ENCODE measurements at places on chromosomes 3 and 15.

- no peak for DNase-seq
These were observed 105.5 kb upstream of the MRPL3 start for GRCh38 chr3:131608296-131608695.

DNA sequence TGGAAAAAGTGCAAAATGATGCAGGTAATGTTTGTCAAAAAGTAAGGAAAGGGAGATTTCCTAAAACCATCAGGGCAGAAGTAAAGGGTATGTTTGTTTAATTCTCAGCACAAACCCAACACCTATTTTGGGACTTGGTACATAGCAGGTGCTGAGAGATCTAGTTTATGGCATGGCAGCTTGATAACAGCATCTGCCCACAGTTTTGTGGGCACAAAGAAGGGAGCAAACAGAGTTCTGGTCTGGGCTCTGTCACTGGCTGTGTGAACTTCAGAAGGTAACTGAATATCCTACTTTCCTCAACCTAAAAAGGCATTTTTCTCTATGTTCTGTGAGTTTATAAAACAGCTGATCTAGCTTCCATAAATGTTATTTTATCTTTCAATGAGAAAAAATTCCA lies 141.6 kb downstream of the PLCH1 start:
- DNase-seq, result no peak

DNA sequence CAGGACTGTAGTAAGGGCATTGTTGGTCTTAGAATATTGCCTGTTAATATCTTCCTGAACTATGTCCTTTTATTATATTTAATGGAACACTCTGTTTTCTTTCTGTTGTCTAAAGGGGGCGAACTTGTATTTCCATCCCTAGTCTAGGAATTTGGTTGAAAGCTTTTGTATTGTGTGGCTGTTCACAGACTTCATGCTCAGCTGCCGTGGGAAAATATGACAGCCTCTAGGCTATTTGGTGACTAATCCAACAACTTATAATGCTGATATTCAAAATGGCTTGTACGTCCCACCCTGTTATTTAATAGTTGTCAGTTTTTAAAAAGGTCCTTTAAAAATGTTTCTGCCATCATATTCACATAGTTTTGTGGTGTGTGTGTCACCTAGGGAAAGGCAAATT lies 202.6 kb downstream of the KLHL25 start:
- DNase-seq, result peak; percentile 93

DNA sequence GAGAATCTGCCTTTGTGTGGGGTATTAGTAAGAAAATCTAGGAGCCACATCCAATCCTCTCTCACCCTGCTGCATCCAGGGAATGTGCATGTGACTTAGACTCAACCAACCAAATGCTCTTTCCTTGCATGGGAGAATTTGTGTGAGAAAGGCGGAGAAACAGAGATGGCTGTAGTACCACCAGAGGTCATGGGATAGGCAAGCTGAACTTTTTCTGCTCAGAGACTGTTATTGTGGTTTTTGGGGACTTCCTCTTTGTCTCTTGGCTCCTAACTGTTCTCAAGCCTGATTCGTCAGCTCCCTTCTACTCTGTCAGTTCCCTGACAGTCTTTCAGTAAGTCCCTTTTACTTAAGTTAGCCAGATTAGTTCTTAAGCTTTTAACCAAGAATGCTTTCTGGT lies 2.6 kb upstream of the ZSCAN2 start:
- peak; percentile 32 for DNase-seq

- DNase-seq, result no peak
These were observed 98.8 kb upstream of the PLXND1 start for GRCh38 chr3:129705274-129705673.

DNA sequence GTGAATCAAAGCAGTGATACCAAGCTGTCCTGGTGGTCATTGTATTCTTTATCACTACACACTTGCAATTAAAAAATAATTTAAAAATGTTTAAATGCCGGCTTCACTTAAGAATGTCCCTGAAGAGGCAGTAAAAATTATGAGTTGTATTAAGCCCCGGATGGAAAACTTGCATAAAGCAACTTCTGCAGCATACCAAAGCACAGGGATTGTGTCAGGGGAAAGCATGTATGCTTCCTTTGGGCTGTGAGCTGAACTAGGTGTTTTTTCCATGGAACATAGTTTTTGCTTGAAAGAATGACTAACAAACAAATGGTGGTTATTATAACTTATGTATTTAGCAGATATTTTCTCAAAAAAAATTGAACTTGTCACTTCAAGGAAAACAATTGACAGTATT lies 143.1 kb downstream of the ARNT2 start:
- no peak for DNase-seq

DNA sequence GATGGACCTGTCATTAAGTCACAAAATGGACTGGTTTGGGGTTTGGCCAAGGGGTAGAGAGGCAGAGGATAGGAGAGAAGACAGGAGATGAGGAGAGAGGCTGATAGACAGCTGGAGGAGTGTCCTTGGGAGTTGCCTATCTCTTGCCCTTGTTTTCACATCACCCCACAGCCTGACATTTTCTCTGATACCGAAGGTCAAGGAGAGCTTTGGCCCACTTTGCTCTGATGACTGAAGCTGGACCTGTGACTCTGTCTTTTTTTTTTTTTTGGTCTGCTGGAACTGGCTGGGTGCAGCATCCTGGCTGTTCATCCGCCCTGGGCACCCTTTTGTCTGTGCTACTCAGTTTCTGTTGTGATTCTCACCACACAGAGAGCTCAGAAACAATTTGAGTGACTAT lies 5.1 kb downstream of the GPD1L start:
- no peak for DNase-seq

- no peak for DNase-seq
These were observed 793 bp downstream of the APOD start for GRCh38 chr3:195582947-195583346.

DNA sequence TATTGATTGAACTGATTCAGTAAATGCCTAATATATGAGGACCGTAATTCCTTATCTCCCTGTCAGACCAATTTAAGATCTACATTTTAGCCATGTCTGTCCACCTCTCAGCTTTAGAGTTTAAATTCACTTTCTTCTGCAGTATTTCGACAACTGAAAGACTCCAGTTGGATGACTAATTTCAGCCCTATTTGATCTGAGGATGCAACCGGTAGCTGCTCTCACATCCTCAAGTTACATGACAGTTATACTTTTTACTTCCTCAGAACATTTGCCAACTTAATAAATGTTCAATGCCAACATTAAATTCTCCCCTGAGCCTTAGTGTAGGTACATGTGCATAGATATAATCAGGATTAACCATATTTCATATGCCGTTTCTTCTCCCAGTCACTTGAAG lies 2.5 kb upstream of the HHLA2 start:
- no peak for DNase-seq

- DNase-seq, result no peak
These were observed 175.5 kb upstream of the CADM2 start for GRCh38 chr3:84783281-84783680.

GRCh38 chr3:160129459-160130061 lies 95.7 kb upstream of the C3orf80 start:
- DNase-seq, result peak; percentile 94

DNA sequence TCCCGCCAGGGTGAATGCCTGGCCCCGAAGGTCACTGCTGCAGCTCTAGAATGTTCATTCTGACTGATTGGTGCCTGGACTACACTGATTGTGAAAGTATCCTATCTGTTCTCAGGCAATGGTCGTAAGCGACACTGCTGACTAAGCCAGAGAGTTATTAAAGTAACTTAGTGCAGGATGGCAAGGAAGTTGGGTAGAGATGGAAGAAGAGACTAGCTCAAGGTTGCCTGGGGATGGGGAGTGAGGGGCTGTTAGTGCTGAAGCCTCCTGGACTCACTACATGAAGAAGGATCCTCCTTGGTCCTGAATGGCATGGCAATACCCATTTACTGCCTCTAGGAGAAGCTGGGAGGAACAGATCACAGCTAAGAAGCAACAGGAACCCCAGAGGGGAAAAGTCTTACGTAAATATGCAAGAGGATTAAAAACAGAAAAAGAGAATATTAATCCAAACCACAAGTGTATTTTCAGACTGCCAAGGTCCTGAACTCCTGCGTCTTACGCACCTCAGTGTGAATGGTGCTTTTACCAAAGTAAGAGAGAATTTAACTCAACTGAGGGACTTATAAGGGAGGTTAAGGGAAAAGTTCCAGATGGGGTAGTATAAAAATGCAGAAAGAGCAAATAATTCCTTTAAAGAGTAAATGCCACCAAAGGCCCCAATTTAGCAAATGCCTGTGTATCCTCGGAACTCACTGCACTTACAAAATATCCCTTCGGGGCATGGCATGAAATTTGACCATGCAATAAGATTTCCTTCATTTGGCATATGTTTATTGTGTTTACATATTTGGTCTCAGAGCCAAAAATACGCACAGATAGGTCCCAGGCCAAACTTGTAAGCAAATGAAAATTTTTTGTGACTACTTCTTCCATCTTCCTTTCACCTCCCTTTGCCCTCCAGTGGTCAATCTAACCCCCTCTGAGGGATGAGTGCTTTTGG lies 64.0 kb upstream of the DGKG start:
- DNase-seq, result peak; percentile 66

DNA sequence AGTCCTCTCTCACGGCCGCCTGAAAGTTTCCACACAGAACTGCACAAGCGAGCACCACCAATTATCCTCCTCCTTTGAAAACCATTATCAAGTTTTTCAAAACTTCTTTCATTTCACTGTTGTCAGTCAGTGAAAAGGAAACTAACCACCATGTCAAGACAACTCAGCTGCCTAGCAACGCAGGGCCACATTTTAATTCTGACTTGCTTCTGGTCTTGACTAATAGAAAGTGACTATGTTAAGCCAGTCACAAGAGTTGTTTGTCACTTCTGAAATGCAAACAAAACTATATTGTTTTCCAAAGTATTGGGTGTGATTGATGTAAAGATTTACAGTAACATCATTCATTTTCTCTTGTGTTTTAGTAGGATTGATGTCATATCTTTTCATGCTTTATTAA lies 612.8 kb upstream of the AGTR1 start:
- no peak for DNase-seq

GRCh38 chr3:52070724-52071621 lies 14.6 kb upstream of the DUSP7 start:
- DNase-seq, result peak; percentile 53

DNA sequence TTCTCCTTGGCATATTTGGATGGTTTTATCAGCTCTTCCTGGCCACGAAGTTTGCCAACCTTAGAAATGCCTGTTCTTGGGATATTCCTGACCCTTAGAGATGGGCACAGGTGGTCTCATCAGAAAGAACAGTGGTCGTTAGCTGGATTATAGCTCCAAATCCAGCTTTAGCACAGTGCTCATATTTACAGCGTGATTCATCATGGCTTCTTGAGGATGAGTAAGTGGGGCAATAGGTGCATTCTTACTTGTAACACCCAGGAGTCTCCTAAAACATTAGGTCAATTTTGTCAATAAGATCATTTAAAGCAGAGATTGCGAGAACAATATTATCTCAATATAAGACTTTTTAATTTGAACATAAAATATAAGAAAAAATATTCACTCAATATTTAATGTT lies 191.9 kb downstream of the GABRB3 start:
- DNase-seq, result no peak

DNA sequence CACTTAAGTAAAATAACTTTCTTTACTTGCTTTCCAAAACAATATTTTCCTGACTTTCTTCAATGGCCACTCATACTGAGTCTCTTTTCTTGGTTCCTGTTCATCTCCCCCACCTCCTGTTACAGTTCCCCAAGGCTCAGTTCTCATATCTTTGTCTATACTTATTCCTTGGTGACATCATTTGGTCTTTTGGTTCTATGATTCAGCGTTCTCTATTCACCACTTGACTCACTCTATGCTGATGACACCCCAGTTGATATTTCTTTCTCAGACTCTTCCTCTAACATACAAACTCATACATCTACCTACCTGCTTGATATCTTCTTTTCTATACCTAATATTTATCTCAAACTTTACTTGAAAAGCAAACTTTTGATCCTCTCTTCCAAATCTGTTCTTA lies 85.0 kb upstream of the P3H2 start:
- peak; percentile 92 for DNase-seq
